ENCODE measurements at places on chromosomes 2 and 18.

GRCh38 chr18:40911582-40912254 lies 1043.3 kb upstream of the PIK3C3 start:
- DNase-seq: no peak

DNA sequence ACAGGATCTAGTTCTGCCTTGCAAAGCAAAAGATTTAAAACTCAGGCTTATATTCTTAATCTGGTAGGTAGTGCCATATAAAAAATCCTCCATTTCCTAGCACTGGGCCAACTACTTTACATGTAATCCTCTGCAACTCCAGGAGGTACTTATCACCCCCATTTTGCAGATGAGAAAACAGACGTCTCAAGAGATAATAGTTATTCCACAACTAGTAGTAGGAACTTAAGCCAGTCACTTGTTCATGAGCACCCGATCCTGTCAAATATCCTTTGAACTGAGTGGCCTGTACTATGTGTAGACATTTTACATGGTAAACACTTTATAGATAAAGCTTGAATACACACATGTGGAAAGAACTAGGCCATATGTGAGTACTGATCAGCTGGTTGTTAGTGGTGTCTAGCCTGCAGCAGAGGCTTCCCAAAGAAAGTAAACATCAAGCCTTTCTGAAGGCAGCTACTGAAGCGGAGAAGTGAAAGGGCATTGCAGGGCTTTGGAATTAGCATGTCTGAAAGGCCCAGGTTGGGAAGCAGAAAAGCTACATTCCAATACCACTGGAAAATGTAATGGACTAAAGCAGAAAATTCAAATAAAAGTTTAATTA lies 48.0 kb downstream of the NAB1 start:
- no peak for DNase-seq

DNA sequence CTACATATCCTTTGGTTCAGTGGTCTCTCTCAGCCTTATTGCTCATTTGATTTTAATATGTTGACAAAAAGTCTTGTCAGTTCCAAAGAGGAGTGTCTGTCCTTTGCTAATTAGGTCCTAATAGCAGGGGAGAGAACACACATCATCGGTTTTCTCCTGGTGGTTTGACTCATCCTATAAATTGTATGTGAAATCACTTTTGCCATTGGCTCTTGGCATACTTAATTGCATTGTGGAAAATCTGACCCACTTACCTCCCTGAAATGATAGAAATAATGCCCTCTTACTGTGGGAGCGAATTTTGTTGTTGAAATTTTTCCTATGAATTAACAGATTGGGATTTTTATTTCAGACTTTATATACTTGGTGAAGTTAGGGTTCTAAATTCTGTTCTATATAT lies 58.3 kb downstream of the MTCL1 start:
- DNase-seq: no peak

GRCh38 chr2:95208106-95208505 lies 785 bp downstream of the ZNF892 start:
- no peak for DNase-seq

GRCh38 chr2:47010176-47010575 lies 94.6 kb upstream of the MCFD2 start:
- no peak for DNase-seq

DNA sequence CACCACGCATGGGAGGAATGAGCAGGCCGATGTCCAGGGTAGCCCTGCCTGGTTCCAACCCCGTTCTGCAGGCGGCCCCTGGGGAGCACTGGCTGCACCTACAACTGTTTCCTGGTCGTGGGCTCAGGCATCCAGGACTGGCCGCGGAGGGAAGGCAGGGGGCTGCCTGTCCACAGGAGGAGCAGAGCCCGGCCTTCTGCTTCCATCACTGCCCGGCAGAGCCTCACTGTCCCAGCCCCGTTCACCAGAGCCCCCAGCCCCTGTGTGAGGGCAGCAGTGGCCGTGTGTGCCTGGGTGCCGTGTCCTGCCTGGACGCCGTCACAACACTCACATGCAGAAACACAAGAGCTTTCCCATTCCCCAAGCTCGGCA lies 56.2 kb downstream of the KCNG2 start:
- no peak for DNase-seq

GRCh38 chr2:17934721-17935120 lies 56.3 kb downstream of the KCNS3 start:
- no peak for DNase-seq

DNA sequence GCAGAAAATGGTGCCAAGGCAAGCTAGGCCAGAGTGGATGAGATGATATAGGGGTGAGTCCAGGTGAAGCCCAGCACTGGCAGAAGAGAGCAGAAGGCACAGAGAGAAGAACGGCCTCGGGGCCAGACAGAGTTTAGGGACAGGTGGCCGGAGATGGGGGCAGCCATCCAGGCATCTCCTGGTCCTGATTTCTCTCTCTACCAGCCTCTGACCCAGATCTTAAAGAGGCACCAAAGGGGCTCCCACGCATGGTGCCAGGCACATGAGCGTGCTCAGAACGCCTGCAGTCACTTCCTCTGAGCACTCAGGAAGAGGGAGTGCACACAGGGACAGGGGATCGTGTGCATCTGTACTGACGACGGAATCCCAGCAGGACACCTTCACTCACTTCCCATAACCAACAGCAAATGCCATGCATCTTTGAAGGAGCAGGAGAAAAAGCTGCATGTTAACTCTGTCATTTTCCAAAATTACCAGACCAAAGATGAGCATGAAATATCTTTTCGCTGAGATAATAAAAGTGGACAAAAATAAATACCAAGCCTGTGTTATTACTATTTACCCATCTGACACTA lies 427.8 kb upstream of the MYT1L start:
- DNase-seq: no peak

- no peak for DNase-seq
These were observed 188.7 kb upstream of the SATB2 start for GRCh38 chr2:199646439-199646838.

DNA sequence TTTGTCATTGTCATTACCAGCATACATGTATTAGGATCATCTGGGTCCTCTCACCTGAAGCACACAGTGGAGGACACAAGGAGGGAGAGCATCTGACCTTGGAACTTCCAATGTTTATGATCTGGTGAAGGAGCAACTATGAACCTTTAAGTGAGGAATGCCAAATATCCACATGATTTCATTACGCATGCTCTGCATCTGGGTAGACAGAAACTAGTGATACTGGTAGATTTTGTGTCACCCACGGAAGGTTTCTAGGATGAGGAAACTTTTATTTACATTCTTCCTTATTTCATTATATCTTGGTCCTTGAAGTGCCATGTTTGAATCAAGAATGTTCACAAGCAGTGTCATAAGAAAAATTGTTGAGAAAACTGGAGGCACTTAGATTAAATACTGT lies 32.1 kb downstream of the SPC25 start:
- no peak for DNase-seq

GRCh38 chr18:50193796-50194630 lies 934 bp downstream of the MYO5B start:
- DNase-seq: no peak

DNA sequence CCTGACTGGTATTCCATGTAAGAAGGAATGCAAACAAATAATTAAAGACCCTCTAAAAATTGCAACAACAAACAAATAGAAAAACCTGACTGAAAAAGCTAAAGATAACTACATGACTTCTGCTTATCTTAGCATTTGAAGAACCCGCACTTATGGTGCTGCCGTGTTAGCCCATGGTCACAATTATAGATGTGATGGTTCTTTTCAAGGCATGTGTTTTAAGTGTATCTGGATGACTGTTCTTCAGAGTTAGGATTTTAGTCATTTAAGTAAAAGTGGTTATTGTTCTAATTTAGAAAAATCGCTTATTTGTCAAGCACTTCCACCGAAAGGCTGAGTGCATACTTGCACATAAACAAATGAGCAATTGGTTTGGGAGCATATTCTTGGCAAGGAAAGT lies 77.3 kb downstream of the CPS1 start:
- DNase-seq: no peak

DNA sequence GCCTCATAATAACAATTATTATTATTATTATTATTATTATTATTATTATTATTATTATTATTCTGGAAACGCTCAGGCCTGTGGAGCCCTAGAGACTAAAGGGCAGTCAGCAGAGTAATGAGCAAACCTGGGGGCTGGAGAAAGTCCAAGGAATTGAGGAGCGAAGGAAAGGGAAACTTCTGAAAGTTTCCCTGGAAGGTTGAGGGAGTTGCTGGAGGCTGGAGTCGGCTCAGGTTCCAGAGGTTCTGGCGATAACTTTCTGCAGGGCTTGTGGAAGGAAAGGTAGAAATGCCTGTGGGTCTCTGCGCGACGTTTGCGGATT lies 9.2 kb downstream of the POU3F3 start:
- DNase-seq: no peak

- DNase-seq: no peak
These were observed 103.7 kb upstream of the MEIS1 start for GRCh38 chr2:66331176-66331575.

GRCh38 chr2:102487761-102488462 lies 14.9 kb downstream of the SLC9A4 start:
- DNase-seq: no peak

GRCh38 chr2:210562502-210563080 lies 6.2 kb downstream of the CPS1 start:
- no peak for DNase-seq

DNA sequence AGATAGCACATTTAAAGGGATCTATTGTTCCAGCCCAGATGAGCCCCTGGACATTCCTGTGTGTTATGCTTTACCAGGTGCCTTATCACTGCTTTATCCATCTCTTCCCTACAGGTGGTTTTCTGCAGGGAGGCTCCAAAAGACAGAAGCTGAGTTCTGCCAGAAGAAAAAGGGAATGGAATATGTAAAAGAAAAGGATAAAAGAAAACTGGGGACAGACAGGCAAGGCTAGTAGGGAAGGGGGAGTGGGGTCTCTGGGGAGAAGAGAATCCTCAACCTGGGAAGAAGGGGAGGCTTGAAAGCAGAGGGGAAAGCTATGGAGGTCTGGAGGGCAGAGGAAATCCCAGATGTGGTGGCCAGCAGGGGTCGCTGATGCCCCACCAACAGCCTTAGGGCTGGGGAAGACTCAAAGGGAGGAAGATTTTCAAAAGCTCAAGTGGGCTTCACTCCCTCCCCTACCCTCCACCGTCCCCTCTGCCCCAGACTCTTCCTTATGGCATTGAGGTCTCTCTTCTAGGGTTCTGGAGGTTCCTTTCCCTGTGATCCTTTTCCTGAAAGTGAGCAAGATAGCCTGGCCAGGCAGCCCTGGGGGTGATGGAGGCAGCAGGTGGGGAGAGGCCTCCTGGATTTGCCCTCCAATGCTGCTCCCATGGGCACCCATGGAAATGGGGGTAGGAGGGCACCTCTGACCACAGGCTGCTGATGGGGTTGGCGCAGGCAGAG lies 178.1 kb upstream of the PKDCC start:
- peak; percentile 76 for DNase-seq

All from NCI-H1694 (cell line).